ENCODE measurements at places on chromosomes 3 and 15.

GRCh38 chr3:81492040-81492439 lies 269.4 kb downstream of the GBE1 start:
- DNase-seq = no peak

- DNase-seq = peak; percentile 44
Measured at GRCh38 chr3:66394019-66394752, 106.6 kb downstream of the LRIG1 start.

- no peak for DNase-seq
Measured at GRCh38 chr15:88323976-88324740, 67.6 kb upstream of the NTRK3 start.

GRCh38 chr3:149362366-149362765 lies 15.1 kb downstream of the TM4SF1 start:
- DNase-seq = no peak

DNA sequence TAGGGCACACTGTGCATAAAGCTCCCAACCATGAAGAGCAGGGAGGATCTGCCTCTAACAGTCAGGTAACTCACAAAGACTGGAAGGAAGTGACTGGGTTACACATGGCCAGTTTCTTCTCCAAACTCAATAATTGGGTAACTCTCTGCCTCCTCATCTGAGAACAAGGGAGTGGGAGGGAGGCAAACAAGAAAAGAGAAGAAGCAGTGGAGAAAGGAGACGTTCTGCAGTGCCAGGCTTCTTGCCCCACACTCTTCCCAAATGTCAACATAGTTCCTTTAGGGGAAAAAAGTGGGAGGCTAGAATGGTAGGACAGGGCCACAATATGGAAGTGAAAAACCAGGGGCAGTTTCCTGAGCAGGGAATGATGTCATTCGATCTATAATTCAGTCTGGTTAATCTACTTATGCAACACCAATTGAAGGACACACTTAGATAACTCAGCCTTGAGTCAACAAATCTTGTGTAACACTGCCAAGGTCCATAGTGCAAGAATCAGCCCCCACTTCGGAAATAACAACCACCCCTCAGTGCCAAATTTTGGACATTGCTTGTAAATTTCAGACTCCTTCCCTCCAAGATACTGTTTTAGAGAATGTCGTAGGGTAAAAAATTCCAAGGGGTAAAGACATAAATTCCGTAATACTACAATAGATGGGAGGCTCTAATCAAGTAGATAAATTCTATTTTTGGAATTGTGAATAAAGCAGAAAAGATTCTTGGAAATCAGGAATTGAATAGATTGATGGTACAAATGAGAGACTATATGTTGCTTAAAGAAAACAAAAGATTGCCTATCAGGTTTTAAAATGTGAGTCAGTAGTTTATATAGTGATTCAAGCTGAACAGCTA lies 143.0 kb downstream of the LPP start:
- no peak for DNase-seq

- DNase-seq = no peak
Measured at GRCh38 chr15:39321977-39322376, 258.9 kb upstream of the THBS1 start.

GRCh38 chr3:185784317-185784716 lies 40.5 kb downstream of the IGF2BP2 start:
- DNase-seq = no peak

DNA sequence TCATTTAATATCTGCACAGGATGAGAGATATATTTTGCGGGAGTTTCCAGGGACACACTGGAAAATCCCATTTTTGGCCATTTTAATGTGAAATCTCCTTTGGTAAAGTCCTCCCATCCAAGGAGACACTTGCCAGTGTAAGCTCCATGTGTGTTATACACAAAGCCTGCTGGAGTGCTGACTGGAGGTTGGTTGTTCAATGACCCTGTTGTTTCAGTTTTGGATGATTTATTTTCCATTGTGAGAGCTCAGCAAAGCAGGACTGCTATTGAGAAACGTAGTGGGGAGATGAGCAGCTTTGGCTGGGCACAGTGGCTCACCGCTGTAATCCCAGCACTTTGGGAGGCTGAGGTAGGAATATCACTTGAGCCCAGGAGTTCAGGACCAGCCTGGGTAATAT lies 127.7 kb downstream of the NUP210 start:
- no peak for DNase-seq

- DNase-seq = peak; percentile 41
Measured at GRCh38 chr15:45456212-45457106, 66.1 kb downstream of the SLC30A4 start.

- DNase-seq = no peak
Measured at GRCh38 chr3:177852001-177852807, 654.9 kb upstream of the TBL1XR1 start.

DNA sequence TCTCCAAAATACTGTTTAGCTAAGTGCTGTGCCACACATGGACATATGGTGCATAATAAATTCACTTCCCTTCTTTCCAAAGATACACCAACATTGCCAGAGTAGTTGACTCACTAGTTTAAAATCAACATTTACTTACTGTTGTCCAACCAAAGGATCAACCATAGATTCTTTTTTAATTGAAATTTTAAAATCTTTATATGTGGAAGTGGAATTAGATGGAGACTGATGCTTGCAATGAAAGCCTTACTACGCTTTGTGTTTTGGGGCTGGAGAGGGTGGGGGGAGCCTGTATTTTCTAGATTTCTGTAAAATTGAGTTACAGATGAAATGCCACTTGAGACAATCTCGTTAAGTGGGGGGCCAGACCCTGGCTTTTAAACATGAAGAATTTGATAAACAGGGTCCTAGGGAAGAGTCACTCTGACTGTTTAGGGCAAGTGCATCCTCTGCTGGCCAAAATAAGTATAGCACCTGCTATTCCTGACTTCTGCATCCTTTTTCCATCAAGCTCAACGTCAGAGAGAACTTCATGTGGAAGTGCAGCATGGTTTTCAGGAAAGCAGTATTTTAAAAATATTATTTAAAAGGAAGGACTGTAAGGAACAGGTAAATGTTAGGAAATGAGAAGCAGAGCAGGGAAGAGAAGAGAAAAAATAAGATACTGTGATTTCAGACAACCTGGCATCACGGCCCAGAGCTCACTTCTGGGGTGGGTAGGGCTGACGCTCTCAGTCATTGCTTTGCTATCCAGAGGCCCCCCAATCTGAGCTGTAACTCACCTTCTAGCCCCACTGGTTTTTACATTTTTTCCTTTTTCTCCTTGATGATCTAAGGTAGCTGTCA lies 76.7 kb downstream of the BOC start:
- DNase-seq = no peak

DNA sequence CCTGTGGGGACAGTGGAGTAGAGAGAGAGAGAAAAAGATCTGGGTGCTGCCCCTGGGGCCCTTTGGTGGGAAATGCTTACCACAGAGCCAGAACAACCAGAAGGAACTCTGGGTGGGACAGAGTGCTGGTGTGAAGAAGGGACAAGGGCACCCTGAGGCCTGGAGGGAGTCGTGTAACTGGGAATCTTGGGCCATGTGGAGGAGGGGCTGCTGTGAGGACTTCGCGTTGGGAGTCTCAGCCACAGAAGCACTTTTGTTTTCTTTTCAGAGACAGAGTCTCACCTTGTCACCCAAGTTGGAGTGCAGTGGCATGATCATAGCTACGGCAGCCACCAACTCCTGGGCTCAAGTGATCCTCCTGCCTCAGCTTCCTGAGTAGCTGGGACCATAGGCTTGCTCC lies 24.3 kb downstream of the XYLB start:
- no peak for DNase-seq

GRCh38 chr15:84654689-84655453 lies 788 bp upstream of the WDR73 start:
- peak; percentile 67 for DNase-seq

GRCh38 chr3:114518206-114518808 lies 224.5 kb downstream of the TIGIT start:
- DNase-seq = no peak

DNA sequence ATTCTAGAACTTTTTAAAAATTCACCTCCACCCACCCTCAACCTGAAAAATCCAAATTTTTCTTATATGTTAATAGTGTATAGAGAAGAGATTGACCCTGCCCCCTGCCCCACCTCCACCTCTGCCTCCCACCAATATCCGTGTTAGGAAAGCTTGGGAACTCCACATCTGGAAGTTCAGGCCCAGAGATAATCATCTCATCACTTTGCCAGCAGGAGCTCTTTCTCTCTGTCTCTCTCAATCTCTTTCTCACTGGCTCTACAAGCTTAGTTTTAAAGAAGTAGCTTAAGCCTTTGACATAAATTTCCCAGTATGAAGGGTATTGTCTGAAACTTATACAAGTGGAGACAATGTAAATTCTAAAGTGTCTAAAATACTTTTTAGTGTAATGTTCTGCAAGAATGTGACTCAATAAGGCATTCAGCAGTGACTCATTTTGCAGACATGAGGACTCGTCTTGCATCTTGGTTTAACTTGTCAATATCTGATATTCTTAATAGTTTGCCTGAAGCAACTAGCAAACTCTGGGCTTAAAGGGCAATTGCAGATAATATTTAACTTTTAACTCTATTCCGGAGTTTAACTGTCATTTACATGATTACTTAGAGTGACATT lies 299.8 kb upstream of the EPHA3 start:
- no peak for DNase-seq

GRCh38 chr15:71746719-71747118 lies 63.6 kb upstream of the NR2E3 start:
- no peak for DNase-seq

DNA sequence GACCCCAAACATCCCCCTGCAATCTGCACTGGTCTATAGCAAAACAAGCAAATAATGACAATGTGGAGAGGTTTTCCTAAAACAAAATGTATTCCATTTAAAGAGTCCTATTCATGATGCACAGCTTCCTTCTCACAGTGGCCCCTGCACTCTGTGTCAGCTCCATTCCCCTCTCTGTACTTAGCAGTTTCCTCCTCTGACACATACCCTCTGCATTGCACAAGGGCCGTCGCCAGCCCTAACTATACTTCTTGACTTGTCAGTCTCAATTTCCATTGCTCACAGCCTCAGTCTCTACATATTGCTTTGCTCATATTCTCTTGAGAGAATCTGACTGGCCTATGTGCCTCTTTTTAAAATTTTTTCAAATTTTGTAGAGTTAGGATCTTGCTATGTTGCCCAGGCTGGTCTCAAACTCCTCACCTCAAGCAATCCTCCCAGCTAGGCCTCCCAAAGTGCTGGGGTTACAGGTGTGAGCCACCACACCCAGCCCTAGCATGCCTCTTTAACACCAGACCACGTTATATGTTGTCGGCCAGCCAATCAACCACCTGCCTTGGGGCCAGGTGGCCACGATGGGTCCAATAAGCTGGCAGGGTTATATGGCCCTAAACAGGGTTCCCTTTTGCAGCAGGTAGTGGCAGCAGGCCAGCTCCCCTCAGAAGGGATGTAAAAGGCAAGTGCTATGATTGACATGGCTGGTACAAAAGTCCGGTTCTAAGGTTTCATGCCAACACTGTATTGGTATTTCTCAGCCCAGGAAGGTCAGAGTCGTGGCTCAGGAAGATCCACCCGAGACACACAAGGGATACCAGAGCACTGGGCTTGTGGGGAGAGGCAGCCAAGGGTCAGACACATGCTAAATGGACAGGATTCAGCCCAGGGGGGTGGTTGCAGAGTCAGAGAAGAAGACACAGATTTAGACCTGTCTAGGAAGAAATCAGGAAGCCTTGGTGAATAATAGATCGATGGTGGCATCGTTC lies 59.0 kb upstream of the SMAD3 start:
- no peak for DNase-seq

GRCh38 chr3:175355801-175356335 lies 496.7 kb downstream of the NAALADL2 start:
- no peak for DNase-seq

DNA sequence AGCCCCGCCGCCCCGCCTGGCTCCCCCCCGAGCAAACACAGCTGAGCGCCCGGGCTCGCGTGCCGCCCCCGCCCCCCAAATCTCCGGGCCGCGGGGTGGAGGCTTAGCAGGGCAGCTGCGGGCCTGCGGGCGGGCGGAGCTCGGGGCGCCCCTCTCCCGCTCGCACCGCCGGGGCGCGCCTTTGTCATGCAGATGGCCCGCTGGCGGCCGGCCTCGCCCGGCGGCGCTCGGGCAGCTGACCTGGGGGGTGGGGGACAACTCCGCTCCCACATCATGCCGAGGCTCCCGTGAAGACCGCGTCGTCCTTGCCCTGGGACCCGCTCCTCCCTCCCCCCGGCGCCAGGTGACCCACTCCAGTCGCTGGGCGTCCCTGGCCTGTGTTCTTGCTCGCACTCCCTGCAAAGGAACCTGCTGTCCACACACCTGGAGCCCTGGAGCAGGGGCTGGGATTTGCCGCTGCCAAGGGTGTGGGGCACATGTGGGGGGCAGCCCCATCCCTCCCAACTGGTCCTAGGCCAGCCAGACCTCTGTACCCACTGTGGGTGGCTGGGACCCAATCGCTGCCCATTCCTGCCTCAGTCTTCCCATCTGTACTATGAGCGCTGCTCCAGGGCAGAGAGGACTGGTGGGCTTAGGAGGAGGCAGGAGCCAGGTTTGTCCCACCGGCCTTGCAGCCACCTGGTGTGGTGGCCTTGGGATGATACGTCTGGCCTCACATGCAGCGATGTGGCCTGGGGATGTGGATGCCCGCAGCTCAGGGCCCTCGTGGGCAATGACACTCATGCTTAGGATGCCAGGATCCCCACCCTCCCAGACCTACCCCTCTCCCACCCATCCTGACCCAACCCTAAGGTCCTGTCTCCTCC lies 33.5 kb downstream of the DNAJB8 start:
- no peak for DNase-seq

- DNase-seq = no peak
Measured at GRCh38 chr3:111937871-111938270, 41.0 kb upstream of the ABHD10 start.

DNA sequence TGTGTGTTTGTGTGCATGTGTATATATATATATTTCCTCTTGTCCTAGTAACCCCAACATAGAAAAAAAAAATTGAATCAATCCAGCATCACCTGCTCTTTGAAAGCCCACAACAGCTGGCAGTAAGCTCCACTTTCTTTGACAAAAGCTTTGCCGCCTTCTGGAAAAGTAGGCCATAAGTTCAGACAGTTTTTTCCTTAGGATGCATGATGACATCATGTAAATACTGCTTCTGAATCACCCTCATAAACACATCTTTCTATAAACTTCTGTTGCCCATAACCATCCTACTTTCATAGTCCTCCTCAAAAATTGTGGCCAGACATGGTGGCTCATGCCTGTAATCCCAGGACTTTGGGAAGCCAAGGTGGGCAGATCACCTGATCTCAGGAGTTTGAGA lies 67.4 kb downstream of the CSNK1G1 start:
- DNase-seq = no peak

- DNase-seq = no peak
Measured at GRCh38 chr15:38307251-38307650, 54.6 kb downstream of the SPRED1 start.

DNA sequence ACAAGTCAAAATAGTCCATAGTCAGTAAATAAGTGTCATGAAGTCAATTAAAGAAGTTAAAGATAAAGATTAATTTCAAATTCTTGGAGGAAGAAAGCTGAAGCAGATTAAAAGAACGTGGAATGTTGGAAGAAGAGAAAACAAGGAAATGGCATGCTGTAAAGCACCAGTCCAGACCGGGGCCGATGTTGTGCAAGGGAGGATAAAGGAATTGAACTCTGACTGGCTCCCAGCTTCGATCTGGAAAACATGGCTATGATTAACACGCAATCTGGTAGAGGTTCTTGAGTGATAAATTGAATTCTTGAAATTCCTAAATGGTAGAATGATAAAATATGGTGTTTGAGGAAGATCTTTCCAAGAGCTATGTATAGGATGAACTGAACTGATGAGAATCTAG lies 194.4 kb downstream of the MEIS2 start:
- no peak for DNase-seq

GRCh38 chr3:31262201-31262600 lies 270.5 kb upstream of the STT3B start:
- no peak for DNase-seq

All from activated T-helper 1 cell treated with Interleukin-2 at 50 U/mL for 16 hours (primary cell).